ENCODE measurements at places on chromosomes 2 and 18.

DNA sequence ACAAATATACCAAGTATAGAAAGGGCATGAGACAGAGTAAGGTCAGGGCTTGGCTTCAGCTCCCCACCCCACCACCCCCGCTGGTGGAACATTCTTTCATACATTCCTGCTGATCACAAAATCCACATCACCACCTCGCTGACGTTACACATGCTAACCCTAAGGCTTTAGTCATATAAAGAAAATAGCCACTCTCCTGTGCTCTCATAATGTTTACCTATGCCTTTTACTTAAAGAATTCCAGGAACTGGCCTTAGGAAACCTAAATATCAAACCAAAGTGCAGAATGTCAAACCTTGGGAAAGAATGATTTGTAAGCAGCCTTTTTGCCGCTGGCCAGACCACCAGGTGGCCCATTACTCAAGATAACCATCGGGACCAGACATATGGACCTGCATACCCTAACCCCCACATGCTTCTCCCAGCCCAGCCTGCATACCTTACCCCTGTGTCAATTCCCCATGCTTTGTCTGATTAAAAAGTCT is 136.3 kb upstream of the SLC39A10 start:
- DNase-seq, result no peak

- DNase-seq, result no peak
Measured at GRCh38 chr2:39546937-39547336, 109.9 kb upstream of the MAP4K3 start.

GRCh38 chr2:197128126-197128525 is 182.5 kb downstream of the ANKRD44 start:
- no peak for DNase-seq

- no peak for DNase-seq
Measured at GRCh38 chr2:11502740-11503292, 31.0 kb upstream of the GREB1 start.

- no peak for DNase-seq
Measured at GRCh38 chr18:69008538-69008937, 210.7 kb downstream of the CCDC102B start.

DNA sequence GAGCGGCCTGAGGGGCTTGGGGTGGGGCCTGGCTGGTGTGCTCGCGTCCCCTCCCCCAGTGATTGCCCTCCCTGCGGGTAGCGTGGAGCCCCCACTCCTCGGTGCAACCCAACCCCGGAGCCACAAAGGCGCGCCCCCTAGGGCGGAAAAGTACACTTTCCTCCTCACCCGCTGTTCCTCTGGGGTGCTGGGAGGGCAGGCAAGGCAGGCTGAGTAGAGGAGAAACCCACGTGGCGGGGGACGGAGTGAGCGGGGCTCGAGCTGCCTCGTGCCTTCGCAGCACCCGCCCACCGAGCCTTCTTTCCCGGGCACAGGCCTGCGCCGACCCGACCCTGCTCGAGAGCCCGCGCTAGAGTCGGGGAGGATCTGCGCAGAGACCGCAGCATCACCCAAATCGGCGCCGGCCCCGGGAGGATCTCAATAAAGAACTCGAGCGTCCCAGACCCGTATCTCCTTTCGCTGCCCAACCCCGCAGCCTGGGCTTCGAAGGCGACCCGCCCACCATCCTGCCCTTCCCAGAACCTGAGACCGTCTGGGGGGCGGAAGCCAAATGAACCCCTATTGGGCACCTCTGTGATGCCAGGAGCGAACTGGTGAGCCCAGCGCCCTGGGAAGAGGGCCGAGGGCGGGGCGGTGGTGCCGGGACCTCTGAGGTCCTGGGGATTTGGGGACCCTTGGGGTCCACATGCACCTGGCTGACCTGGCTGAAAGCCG is 1.5 kb downstream of the UCN start:
- no peak for DNase-seq

- DNase-seq, result no peak
Measured at GRCh38 chr2:119248311-119248710, 24.7 kb downstream of the STEAP3 start.

- no peak for DNase-seq
Measured at GRCh38 chr18:35905436-35905835, 67.0 kb upstream of the RMP24 start.

DNA sequence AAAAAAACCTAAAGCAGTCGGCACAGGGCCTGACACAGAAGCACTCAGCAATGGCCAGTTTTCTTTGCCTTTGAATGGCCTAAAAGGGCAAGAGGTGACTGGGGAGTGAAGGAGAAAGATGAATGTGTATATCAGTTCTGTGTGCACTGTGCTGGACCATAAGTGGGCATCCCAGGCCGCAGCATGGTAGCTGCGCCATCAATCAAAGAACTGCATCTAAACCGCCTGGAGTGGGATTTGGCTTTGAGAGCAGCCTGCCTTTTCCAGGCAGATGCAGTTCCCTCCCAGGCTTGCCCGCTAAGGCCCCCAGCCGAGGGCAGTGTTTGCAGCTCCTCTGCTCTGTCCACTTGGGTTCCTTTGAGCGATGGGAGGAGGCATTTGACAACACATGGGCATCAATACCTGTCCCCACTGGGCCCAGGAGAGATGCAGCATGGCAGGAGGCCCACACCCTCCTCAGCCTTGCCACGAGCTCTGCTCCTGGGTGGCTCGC is 144.1 kb downstream of the FAM210A start:
- no peak for DNase-seq

DNA sequence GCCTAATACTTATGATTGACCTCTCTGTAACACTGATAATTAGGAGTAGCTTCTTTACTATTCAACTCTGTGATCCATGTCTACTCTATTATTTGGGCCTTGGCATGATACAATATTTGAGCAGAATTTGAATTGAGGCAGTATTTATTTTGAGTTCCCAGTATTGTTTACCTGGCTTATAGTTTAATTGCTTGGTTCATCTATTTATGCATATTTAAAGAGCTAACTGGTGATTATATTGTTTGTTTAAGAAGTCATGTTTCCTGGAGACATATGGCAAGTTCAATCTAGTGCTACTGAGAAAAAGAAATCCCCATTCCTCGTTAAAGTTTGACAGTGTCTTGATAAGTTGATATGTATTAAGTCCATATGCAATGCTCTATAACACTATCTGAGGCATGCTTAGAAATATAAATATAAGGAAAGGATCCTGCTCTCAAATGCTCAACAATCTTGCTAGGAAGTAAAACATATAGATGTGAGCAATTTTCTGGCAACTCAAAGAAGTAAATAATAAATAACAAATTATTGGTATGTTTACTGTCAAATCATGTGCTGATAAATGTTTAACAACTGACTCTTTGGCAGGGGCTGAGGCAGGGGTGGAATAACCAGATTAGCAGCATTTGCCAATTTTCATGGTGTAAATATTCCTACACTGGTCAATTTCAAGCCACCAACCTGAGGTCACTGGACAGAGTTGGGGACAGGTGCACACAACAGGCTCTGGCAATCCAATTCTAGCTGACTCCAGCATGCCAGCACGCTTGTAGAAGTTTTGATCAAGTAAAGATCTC is 430.2 kb upstream of the PIK3C3 start:
- DNase-seq, result no peak

- peak; percentile 71 for DNase-seq
Measured at GRCh38 chr2:174697255-174697654, 67.0 kb downstream of the CHRNA1 start.

DNA sequence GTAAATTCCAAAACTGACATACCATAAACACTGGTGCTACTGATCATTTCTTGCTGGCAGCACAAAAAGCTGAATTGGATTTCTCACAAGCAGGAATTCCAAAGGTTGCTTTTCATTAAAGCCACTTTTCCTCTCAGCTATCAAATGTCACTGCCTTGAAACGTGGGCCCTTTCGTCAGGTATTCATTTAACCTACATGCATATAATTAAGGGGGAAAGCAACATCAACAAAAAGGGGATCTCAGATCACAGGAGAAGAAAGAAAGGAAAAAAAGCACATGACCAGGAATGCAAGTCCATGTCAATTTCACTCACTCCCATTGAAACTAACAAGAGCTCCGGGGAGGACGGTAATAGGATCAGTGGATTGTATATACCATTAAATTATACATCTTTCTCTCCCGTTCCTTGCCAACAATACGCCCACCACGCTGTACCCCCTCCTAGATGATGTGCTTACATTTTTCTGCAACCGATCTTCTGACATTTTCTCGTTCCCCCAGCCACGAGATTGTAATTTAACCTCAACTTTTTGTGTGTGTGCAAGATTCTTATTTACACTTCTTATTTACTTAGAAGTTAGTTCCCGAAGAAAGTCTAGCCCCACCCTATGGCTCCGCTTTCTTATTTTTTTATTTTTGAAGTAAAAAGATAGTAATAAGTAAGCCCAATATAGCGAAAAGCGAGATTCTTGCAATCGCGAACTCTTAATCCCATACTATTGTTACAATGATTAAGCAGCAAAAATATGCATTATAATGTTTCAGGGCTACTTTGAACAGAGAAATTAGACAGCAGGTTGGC is 725 bp downstream of the FIGN start:
- DNase-seq, result peak; percentile 48

DNA sequence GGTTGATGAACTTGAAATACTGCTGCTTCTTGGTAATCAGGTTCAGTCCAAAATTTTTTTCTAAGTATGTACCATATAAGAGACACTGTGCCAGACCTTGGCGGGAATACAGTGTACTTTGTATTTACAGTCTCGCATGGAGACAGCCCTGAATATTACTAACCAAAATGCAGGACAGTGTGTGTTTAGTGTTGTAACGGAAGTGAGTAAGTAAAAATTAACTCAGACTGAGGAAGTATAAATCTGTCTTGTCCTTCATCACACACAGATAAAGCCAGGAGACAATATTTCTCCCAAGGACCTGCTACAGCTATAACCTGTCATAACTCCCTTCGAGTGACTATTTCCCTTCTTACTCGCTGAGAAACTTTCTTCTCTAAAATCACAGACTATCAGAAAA is 76.9 kb downstream of the ACTR3 start:
- DNase-seq, result no peak

- no peak for DNase-seq
Measured at GRCh38 chr2:47060652-47061170, 94.4 kb downstream of the STPG4 start.

DNA sequence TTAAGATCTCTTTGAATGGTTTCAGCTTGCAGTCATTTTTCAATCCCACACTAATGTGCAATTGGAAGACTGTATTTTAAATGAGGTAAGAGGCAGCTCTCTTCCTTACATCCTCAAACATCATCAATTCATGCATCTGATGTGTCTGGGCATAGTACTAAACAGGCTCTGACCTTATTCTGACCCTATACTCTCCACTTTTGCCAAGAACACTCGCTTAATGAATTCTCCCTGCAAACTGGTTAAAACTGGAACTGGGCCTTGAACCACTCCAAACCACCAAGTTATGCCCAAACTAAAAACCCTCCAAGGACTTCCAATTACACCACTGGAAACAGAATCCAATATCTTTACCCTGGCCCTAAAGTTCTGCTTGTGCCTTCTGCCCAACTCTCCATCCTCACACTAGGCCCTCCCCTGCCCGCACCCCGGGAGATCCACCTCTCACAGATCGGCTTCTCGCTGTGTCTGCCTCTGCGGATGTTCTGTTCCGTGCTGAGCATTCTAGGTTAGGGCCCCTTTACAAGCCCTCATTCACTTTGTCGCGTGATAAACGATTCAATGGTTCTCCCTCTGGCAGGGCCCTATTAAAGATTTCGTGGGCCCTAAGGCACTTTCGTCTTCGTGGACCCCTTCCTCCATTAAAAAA is 1.2 kb downstream of the M1AP start:
- no peak for DNase-seq

GRCh38 chr2:46298522-46299353 is 1.5 kb downstream of the EPAS1 start:
- peak; percentile 64 for DNase-seq

DNA sequence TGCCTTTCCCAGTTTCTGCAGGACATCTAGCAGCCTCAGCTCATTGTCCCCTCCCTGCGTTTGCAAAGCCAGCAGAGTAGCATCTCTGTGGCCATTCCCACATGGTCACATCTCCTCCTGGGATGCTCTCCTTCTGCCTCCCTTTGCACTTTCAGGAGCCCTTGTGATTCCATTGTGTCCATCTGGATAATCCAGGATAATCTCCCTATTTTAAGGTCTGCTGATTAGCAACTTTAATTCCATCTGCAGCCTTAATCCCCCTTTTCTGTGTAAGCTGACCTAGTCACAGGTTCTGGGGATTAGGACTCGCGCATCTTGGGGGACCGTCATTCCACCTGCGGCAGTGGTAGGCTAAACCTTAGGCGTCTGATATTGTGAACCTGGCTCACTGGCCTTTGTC is 70.7 kb downstream of the NEDD4L start:
- DNase-seq, result no peak

DNA sequence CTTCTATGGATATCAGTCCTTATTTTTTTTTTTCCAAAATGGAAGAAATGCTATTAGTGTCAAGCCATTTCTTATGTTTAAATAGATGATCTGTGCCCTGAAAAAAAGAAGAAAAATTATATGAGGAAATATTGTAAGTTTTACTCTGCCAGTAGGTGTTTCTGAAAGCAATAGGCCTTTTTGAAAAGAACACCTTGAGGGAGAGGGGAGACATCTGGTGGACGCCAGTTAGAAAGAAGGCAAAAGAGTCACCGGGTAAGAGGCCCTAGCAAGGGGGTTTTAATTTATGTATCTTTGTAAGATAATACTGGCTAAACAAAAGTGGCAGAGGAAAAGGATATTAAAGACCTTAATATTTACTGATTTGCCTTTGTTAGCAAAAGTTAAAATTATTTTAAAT is 56.1 kb downstream of the DYNAP start:
- peak; percentile 60 for DNase-seq

DNA sequence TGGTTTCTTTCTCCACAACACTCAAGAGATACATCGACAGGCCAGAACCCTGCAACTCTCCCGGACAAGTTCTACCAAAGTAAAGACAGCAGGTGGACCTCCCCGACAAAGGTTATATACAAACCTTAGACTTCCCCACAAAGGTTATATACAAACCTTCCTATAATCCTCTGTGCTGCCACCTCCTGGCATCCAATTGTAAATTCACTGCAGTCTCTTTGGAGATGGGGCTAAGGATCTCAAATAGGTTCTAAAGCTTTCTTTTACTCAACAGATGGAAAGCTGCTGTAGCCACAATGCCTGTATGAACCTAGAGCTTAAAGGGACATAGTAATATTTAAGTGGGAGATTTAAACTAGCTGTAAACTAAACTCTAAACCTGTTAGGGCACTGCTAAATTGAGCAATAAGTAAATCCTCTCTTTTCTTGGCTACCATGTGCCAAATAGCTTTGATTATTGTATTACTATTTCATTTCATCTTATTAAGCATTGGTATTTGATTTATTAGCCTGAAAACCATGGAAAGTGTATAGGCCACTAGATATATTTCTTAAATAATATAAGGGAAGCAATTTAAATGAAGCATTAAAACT is 9.8 kb upstream of the MREG start:
- peak; percentile 61 for DNase-seq

- DNase-seq, result no peak
Measured at GRCh38 chr18:76102626-76103025, 392.4 kb downstream of the ZNF516 start.

DNA sequence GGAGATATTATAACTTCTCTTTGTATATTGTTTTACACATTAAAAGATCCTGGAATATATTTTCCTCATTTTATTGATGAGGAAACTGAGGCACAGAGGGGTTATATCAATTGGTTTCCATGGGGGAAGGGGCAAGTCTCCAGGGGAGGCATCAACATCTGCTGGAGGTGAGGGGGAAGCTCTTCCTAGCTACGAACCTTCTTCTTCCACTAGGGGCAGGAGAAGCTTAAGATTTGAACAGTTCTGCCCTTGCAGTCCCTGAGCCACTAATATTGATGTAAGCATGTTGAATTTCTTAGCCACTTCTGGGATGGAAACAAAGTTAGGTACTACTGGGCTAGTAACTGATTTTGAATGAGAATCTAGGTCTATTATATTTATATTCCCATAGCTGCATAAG is 140.1 kb upstream of the AQP4 start:
- peak; percentile 38 for DNase-seq

- DNase-seq, result no peak
Measured at GRCh38 chr2:165070076-165070475, 114.8 kb upstream of the SLC38A11 start.

Measured in ACHN (cell line).